ENCODE measurements at places on chromosomes 1 and 21.

DNA sequence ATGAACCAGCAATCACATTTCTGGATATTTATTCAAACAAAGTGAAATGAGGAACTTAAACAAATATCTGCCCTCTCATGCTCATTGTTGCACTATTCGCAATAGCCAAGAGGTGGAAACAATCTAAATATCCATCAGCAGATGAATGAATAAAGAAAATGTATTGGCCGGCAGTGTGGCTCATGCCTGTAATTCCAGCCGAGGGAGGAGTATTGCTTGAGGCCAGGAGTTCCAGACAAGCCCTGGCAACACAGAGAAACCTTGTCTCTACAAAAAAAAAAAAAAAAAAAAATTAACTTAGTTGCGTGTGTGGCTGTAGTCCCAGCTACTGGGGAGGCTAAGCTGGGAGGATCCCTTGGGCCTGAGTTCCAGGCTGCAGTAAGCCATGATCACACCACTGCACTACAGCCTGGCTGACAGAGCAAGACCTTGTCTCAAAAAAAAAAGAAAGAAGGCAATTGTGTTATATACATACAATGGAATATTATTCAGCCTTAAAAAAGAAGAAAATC is 191.4 kb downstream of the AKT3 start:
- DNase-seq: no peak

- DNase-seq: no peak
Measured at GRCh38 chr1:100075773-100076172, 57.0 kb downstream of the SASS6 start.

- DNase-seq: no peak
Measured at GRCh38 chr1:54679706-54680105, 36.0 kb upstream of the TTC4 start.

- no peak for DNase-seq
Measured at GRCh38 chr1:96370757-96371156, 350.8 kb upstream of the PTBP2 start.

DNA sequence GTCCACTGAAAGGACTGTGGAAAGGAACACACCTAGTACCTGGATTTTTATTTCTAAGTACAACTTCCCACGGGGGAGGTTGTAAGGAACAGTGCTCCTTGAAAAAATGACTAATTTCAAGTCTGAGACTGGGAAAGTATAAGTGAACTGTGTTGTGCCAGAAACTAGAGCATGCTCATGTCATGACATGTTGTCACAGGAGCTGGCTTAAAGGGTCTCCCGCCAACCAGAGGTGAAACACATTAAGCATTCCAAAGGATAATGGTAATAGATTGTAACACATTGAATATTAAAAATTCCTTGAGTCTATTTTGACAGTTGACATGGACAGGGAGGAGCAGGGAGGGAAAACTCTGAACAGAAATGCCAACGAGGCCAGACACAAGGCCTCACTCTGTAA is 6.3 kb downstream of the ATP2B4 start:
- DNase-seq: no peak

DNA sequence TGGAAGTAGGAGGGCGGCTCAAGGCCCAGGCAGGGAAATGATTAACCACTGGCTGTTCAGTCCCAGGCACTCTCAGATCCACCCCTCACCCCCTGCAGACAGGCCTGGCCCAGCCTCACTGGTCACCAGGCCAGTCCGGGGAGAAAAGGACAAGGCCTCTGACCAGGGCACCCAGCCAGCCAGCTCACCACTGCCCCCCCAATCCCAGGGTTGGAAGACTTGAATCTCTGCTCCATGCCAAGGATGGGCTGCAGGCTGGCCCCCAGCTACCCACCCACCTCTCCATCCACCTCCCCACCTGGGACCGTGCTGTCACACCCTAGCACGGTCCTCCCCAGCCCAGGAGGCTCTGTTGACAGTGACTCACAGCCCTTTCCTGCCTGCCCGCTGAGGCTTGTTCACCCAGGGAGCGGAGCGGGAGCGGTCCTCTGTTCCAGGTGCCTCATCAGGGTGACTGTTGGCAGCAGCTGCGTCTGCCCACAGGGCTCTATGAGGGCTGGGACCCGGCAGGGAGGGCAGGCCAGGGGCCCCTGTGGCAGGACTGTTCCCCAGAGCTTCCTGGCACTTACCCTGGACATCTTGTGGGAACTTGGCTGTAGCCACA is 2.2 kb downstream of the LAD1 start:
- DNase-seq: no peak

DNA sequence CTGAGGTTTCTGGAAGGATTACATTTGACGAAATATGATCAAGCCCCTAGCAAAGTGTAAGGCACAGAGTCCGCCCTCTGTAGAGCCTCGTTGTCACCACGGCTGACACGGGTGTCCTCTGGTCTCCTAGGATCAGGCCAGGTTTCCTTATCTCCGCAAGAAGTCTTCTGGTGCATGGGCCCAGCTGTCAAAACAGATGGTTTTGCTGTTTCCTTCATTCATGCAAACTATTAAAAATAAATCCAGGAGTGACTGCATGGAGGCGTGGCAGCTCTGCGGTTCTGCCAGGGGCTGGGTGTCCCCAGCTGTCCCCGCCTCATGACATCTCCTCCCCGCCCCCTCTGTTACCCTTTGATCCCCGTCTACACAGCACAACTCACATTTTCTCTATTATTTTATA is 209.0 kb downstream of the DYRK1A start:
- DNase-seq: no peak

GRCh38 chr1:168466092-168466713 is 77.6 kb downstream of the XCL2 start:
- DNase-seq: peak; percentile 8

GRCh38 chr1:17741052-17741451 is 14.1 kb upstream of the ACTL8 start:
- DNase-seq: no peak

DNA sequence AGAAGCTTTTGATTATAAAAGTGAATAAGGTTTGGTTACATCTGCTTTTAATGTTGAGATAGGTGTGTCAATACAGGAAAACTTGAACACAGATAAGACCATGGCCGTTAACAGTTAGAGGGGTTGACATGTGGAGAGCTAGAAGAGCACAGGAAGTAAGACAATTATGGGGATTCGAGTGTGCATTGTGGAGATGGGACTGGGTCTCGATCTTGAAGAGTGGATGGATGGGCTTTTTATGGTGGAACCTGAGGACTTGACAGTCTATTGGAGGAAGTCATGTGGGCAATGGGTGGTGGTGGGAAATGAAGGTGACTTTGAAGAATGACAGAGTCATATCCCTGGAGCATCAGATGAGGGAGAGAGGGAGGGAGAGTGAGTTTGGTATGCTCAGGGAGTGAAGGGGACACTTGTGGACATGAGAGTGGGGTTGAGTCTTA is 12.1 kb downstream of the DYRK1A start:
- DNase-seq: no peak
